Astrocyte (in vitro differentiated cells and primary cell): ENCODE measurements at places on chromosomes 4 and X.

GRCh38 chr4:185716141-185716551 lies 95.8 kb downstream of the SORBS2 start:
- no peak for DNase-seq

- DNase-seq: no peak
Measured at GRCh38 chr4:87738483-87738882, 60.9 kb upstream of the IBSP start.

GRCh38 chrX:149527705-149528104 lies 13.1 kb upstream of the EOLA1 start:
- no peak for DNase-seq

- no peak for DNase-seq
Measured at GRCh38 chr4:33493231-33493630, 2751.1 kb downstream of the ARAP2 start.

GRCh38 chr4:38762560-38762959 lies 20.2 kb downstream of the TLR10 start:
- no peak for DNase-seq

DNA sequence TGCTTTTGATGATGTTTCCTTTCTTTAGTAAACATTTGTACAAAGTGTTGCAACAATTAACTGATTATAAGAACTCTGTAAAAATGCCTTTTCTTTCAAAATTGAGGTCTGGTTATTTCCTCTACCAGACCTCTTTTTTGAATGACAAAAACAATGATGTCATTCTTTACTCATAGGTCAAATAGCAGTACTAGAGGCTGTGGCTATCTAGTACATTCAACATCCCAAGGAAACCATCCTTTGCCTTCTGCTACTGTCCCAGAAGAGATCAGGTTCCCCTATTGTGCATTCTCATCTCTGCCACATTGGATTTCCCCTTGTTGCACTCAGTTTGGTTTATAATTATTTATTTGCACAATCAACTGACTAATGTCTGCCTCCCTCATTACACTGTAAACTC lies 19.1 kb upstream of the MAD2L1 start:
- DNase-seq: no peak

GRCh38 chrX:72240976-72241375 lies 2.1 kb upstream of the ERCC6L start:
- no peak for DNase-seq

- no peak for DNase-seq
Measured at GRCh38 chrX:78383594-78383993, 56.2 kb upstream of the CYSLTR1 start.

GRCh38 chrX:36867143-36867542 lies 141.0 kb upstream of the FAM47C start:
- DNase-seq: peak; percentile 1

- DNase-seq: peak; percentile 22
Measured at GRCh38 chrX:21699136-21699535, 41.0 kb upstream of the KLHL34 start.

DNA sequence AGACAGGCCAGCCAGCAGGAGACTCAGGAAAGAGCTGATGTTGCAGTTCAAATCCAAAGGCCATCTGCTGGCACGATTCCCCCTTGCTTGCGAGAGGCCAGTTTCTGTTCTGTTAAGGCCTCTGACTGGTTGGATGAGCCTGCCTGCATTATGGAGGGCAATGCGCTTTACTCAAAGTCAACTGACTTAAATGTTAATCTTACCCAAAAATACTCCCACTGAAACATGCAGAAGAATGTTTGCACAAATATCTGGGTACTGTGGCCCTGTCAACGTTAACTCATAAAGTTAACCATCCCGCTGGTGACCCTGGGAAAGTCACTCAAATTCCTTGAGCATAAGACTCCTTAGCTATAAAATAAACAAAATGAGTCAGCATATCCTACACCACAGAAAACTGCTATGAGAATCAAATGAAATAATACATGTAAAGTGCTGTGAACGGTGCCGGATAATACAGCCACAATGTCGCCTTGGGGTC lies 326.4 kb downstream of the EVC2 start:
- peak; percentile 51 for DNase-seq

DNA sequence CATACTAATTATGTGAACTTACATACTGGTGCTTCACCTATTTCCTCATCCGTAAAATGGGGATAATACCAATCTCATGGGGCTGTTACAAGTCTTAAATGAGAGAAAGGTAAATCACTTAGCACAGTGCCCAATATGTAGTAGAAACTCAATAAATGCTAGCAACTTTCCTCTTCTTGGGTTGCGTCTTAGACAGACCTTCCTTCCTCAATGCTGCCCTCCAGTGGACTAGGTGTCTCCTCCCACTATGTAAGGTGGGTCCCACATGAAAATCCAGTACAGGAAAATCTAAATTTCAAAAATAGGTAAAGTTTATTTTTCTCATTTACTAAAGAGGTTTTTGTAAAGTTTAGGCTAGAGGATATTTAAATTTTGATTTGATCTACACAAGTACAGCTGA lies 20.6 kb downstream of the ZDHHC9 start:
- no peak for DNase-seq

GRCh38 chr4:154928640-154929257 lies 147.7 kb downstream of the RBM46 start:
- peak; percentile 13 for DNase-seq

- DNase-seq: no peak
Measured at GRCh38 chrX:121864561-121864960, 817.2 kb downstream of the GLUD2 start.

DNA sequence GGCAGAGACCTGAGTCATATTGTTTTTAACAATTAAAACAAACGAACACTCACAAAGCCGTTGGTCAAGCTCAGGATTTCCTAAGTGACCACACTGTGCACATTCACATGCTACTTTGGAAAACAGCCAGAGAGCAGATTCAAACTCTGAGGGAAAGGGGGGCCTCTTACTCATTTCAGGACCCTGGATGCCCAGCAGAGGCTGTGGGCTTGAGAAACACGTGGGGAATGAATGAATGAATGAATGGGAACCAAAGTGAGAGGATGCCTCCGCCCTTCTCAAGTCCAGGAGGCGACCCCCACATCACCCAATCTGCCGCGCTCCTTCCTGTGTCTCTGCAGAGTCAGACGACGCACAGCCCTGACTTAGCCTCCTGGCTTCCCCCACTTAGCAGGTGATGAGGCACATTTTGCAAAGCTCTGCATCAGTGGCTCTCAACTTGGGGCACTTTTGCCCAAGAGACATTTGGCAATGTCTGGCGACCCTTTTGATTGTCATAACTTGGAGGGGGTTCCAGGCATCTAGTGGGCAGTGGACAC lies 76.0 kb downstream of the ABLIM2 start:
- DNase-seq: no peak

- DNase-seq: peak; percentile 5
Measured at GRCh38 chr4:60313611-60314178, 886.4 kb upstream of the ADGRL3 start.

- DNase-seq: no peak
Measured at GRCh38 chr4:32163125-32163524, 1443.0 kb downstream of the PCDH7 start.

- peak; percentile 33 for DNase-seq
Measured at GRCh38 chr4:13611283-13611842, 16.2 kb downstream of the BOD1L1 start.

DNA sequence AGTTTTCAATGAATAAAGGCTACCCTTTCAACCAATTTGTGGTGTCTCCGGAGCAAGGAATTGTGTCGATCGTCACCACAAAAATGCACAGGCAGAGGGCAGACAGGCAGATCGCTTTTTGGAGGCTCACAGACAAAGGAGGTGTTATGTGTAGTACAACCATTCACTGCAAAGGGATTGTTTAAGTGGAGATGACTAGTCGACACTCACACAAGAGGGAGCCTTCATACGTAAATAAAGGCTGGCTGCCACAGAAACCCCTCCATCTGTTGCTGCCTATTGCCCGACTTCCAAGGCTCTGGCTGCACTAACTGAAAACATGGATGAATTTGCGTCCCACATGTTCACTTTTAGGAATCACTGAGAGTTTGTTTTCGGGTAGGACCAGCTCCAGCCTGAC lies 281.1 kb downstream of the NKX6-1 start:
- DNase-seq: peak; percentile 29

DNA sequence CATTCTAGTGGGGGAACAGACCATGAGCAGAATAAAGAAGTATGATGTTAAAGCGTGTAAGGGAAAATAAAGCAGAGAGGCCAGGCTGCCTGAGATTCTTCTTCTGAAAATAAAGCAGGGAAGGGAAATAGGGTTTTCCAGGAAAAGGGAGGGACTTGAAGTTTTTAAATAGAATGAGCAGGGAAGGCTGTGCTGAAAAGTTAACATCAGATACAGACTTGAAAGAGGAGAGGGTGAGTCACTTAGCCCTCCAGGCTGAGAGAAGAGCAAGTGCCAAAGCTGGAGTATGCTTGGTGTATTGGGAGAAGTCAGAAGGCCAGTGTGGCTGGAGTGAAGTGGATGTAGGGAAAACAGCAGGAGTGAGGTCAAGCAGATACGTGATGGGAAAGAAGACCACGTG lies 10.0 kb upstream of the PLK4 start:
- peak; percentile 90 for DNase-seq

- DNase-seq: peak; percentile 12
Measured at GRCh38 chrX:120309873-120310705, 1.2 kb downstream of the TMEM255A start.

- DNase-seq: no peak
Measured at GRCh38 chr4:17665852-17666251, 51.4 kb downstream of the MED28 start.

DNA sequence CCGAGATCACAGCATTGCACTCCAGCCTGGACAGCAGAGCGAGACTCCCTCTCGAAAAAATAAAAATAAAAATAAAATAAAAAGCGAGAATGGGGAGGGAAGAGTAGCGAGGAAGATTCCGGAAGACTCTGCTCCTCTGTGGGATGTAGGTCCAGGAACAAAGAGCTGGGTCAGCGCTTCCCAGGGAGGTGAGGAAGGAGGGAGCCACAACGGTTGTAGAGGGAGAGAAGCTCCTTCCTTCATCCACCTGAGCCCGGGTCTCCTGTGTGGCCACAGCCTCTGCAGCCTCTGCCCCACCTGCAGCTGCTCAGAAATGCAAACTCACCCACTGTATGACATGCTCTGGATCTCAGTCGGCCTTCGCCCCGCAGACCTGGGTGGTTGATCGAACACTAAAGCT lies 3.8 kb upstream of the PPP2R3B start:
- no peak for DNase-seq

GRCh38 chr4:184099535-184099966 lies 118.1 kb downstream of the ENPP6 start:
- DNase-seq: no peak

GRCh38 chr4:17447056-17447455 lies 64.8 kb downstream of the QDPR start:
- peak; percentile 94 for DNase-seq

DNA sequence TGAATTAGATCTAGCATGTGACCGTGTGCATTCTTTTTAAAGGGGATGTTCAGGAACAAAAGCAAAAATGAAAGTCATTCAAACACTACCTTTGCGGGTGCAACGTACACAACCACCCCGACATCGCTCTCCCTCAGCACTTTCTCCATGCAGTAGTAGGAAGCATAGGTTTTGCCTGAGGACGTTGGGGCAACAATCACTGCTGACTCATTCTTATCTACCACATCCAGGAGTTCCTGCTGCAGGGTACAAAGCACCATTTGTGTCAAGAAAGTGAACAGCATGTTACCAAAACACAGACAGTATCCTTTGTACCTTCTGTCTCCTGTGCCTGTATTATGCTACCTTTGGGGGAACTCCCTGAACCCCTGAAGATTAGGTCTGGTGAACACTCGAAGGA lies 58.6 kb downstream of the DDX60L start:
- peak; percentile 52 for DNase-seq

DNA sequence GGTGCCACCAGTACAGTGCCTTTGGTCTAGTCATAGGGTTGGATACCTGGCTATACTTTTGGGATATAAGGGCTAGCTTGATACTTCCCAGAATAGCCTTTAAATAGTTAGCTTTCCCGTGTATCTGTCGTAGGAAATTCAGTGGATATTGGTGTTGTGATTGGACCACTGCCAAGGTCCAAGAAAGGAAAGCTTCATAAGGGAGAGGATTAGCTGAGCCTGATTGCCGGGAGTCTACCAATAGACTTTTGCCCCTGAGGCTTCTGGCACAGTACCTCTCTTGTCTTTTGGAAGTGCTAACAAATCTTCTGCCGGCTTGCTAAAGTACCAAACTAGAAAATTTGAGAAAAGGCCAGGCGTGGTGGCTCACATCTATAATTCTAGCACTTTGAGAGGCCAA lies 350.6 kb downstream of the CHIC1 start:
- peak; percentile 34 for DNase-seq

DNA sequence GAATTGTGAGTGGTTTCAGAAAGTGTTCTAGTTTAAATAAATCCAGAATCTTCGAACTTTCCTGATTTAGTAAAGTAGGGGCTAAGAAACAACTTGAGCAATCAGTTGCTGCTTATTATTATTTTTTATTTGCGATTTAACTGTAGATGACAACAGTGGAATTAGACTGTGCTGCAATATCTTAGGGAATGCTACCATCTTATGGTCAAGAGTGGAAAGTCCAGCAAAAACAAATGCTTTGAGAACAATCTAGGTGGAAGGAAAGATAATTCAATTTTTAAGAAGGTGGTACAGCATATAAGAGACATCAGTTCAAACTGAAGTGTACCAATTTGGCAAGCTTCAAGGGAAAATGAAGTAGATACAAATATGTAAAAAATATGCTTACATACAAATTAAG lies 73.3 kb downstream of the CYLC1 start:
- no peak for DNase-seq

DNA sequence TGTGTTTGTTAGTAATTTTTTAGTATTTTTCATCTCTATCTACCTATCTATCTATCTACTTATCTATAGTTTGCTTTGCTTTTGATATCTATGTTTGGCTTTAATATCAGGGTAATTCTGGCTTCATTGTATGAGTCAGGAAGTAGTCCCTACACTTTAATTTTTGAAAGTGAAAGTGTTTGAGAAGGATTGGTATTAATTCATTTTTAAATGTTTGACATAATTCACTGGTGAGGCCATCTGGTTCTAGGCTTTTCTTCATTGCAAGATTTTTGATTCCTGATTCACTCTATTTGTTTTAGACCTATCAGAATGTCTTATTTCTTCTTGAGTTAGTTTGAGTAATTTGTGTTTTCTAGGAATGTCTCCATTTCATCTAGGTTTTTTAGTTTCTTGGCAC lies 20.2 kb upstream of the TCP11X2 start:
- no peak for DNase-seq

- no peak for DNase-seq
Measured at GRCh38 chrX:12917753-12918152, 11.3 kb downstream of the TLR8 start.

DNA sequence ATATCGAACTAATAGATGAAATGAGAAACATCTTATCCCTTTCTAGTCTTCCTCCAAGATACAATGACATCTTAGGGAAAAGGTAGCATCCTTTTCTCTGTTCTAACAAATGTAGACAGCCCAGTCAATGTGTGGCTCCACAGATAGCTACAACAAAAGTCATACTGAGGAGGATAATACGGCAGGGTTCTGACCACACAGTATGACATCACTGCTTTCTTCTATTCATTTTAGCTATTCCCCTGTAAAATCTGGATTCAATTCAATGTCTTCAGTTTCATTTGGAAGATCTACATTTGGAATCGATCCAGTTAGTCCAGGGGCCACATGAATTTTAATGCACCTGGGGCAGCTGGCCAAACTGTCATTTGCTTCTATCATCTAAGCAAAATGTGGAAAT lies 51.4 kb downstream of the ENOX2 start:
- DNase-seq: peak; percentile 4
